Psoas muscle (tissue), 8 donors: ENCODE measurements at places on chromosomes 7 and 10. TPM values are rescaled to one million over a fixed set of nuclear protein-coding genes. Genes with fewer than 3 reads are reported as not detected.
A peak's percentile ranks its signal among the peaks of the same experiment; 100 is the strongest.

GRCh38 chr10:123582084-123582989 lies 83.8 kb upstream of the GPR26 start:
- peak; percentile 75 for DNase-seq

The ADAMTS14 gene
- polyA plus RNA-seq, result not detected

GRCh38 chr10:30349967-30350735 lies 1.1 kb upstream of the MTPAP start:
- no peak for DNase-seq

GRCh38 chr10:17435953-17436352 lies 18.4 kb downstream of the ST8SIA6 start:
- no peak for DNase-seq

The GIMAP1 gene
- polyA plus RNA-seq, result 3.6 TPM

DNA sequence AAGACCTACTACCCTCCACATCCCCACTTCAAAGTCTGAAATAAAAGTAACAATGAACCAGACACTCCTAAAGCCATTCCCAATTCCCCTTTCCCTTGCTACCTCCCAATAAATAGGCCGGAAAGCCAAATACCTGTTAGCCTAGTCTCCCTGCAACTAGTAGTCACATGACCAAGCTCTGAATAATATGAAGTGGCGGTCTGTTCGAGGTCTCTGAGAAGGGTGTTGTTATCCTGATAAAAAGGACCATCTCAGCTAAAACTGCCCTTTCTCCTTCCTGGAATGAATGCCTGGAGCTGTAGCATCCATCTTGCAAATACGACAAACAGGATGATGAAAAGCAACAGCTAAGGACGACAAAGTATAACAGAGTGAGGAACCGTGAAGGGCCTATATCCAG lies 6.0 kb downstream of the KIF5B start:
- no peak for DNase-seq

GRCh38 chr10:34063592-34063991 lies 729.1 kb upstream of the NRP1 start:
- DNase-seq, result no peak

GRCh38 chr7:26305090-26305868 lies 13.6 kb downstream of the SNX10 start:
- no peak for DNase-seq

DNA sequence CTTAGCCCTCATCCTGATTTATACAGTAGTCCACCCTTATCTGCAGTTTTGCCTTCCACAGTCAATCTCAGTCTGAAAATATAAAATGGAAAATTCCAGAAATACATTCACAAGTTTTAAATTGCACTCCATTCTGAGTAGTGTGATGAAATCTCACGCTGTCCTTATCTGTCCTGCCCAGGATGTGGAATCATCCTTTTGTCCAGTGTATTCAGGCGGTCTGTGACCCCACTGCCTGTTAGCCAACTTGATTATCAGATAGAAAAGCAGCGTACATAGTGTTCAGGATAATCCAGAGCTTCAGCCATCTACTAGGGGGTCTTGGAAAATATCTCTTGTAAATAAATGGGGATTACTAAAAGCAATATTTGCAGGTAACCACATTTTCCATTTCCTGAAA lies 146.3 kb downstream of the MALRD1 start:
- DNase-seq, result no peak

The TMEM254 gene
- 5.7 TPM for polyA plus RNA-seq

- DNase-seq, result no peak
Observed at GRCh38 chr10:33550811-33551210, 216.3 kb upstream of the NRP1 start.

- no peak for DNase-seq
Observed at GRCh38 chr7:19572566-19572965, 136.3 kb downstream of the POLR1F start.
